ENCODE measurements at places on chromosomes 6 and 20. TPM values are rescaled to one million over a fixed set of nuclear protein-coding genes. Genes with fewer than 3 reads are reported as not detected.
A peak's percentile ranks its signal among the peaks of the same experiment; 100 is the strongest.

Gene SNAP25
- 12.5 TPM for total RNA-seq

Gene GPX5
- not detected for total RNA-seq

Gene ETV7
- 1.7 TPM for total RNA-seq

Gene GJA10
- total RNA-seq, result not detected

Gene ATP9A
- total RNA-seq, result 43.5 TPM

DNA sequence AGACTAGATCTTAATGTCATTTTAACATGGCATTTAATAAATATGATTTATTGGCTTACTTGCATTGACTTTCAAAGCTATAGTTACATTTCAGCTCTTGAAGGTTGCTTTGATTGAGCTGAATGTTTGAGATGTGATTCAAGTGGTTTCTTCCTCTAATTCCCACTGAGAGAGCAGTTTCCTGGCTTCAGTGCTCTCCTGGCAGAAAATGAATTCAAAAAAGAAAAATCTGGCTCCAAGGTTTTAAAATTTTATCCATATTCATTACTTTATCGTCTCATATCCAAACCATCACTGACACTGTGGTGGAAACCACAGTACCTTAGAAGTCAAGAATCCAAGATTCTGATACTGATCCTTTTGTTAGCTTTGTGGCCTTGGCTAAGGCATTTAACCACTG is 263.1 kb upstream of the HSF2 start:
- DNase-seq, result no peak

GRCh38 chr6:77353129-77353528 is 110.2 kb downstream of the HTR1B start:
- DNase-seq, result no peak

DNA sequence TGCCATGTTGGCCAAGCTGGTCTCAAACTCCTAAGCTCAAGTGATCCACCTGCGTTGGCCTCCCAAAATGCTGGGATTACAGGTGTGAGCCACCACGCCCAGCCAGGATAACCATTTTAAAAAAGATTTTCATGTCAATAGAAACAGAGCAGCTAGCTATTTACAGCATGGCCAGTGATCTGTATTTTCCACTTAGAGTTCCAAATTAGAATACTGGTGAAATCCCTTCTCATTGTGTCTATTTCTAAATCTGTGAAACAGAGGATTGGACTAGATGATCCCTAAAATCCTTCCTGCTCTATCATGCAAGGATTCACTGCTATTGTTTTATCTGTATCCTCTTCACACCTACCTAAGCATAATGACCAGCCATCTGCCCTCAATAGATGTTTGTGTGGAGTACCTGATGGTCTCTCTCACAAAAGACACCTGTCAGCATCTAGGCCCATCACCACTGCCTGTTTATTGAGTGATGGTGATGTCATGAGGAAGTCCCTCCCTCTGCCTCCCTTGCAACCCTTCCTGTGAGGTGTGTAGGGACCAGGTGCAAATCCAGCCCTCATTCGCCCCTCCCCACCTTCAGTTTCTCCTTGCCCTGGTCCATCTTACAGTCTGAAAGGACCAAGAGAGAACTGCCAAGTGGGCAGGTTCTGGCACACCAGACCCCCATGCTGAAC is 26.5 kb upstream of the SMIM29 start:
- DNase-seq, result no peak

GRCh38 chr6:161095916-161096315 is 104.3 kb downstream of the MAP3K4 start:
- no peak for DNase-seq

DNA sequence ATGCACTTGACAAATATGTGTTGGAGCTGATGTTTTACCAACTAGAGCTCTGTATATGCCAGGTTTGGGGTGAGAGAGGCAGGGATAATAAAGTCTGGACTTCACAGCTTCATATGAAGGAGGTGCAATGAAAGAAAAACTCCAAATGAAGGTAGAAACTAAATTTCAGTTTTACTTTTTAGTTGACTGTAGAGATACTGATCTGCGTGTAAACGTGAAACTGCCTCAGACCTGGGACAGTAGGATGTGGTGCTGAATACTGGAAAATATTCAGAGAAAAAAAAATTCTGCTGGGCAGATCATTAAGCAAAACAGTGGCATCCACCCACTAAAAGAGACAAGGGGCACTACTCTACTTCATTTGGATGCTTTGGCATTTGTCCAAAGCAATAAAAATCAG is 94.5 kb downstream of the BACH2 start:
- DNase-seq, result no peak

DNA sequence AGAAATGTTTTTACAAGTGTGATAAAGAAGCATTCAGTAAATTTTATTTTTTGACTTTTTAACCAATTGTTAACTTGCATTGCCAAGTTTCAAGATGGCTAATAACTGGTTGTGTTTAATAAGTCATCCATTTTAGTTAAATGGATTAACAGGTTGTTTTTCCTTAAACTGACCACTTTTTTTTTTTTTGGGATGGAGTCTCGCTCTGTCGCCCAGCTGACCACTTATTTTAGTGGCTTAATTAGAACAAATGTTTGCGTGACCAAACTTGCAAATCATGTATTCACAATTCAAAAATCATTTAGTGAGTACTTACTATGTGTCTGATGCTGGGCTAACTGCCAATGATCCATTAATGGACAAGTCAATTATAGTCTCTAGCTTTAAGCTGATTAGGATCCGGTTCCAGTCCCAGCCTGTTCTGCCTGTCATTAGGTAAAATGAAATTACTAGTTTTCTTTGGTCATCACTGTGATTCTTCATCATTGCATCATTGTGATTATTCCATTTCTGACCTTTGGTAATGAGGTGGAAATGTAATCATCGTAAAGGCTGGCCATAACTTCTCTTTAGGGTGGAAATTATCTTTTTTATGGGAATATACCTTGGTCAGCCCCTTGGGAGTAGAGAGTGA is 729.2 kb upstream of the MARCKS start:
- no peak for DNase-seq

DNA sequence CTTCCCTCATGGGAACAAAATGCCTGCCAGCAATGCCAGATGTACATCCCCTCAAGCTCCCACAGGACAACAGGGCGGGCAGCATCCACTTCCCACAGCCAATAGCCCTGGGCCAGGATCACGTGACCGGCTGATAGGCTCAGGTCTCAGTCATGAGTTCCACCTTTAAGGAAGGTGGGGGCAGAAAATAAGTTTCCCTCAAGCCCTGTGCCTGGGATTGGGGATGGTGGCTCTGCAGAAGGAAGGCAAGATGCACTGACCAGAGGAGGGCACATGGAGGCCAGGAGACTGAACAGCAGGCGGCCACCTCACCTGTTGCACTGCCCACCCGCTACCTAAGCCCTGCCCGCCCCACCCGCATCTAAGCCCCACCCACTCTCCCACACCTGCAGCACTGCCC is 149.1 kb downstream of the BMP7 start:
- no peak for DNase-seq

GRCh38 chr20:10708351-10709185 is 34.8 kb upstream of the JAG1 start:
- no peak for DNase-seq

DNA sequence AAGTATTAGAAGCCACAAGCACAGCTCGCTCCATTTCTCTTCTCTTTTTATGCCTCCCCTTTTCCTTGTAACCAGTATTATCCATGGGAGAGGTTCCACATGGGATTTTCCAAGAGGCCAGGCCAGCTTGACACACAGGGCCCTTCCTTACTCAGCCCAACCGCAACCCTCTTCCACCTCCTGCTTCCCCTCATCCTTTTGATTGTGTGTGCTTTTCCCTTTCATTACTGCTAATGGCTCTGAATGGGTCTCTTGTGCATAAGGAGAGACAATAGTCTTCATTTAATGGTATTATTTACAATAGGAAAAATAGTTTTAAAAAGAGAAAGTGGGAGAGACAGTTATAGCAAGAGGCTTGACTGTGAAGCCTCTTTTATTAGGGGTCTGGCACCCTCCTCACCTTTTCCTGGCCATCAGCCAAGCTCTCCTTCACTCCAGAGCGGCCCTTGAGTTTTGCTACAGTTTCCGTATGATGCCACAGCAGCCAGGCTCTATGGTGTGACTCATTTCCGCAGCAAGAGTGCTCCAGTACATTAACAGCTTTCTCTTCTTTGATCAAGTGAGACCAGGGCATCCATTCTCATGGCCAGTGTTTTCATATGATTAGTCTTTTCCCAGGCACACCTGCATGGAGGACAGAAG is 579.5 kb downstream of the TFAP2B start:
- DNase-seq, result no peak

- DNase-seq, result no peak
Observed at GRCh38 chr6:113643407-113643770, 213.8 kb upstream of the MARCKS start.

- DNase-seq, result no peak
Observed at GRCh38 chr20:56985066-56985685, 281.3 kb downstream of the BMP7 start.

GRCh38 chr20:51169813-51170212 is 146.9 kb upstream of the KCNG1 start:
- DNase-seq, result peak; percentile 6

GRCh38 chr20:63061771-63062100 is 55.0 kb upstream of the BHLHE23 start:
- DNase-seq, result no peak

DNA sequence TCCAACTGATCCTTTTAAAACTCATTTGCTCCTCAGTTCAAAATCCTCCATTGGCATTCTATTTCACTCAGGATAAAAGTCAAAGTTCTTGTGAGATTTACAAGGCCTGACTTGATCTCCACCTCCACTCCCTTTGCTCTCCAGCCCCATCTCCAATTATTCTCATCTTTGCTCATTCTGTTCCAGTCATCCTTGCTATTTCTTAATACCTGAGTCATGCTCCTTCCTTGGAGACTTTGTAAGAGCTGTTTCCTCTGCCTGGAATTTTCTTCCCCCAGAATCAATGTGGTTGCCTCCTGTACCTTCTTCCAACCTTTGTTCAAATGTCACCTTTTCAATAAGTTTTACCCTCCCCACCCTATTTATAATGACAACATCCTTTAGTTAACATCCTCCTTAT is 373.5 kb downstream of the HTR1B start:
- no peak for DNase-seq

DNA sequence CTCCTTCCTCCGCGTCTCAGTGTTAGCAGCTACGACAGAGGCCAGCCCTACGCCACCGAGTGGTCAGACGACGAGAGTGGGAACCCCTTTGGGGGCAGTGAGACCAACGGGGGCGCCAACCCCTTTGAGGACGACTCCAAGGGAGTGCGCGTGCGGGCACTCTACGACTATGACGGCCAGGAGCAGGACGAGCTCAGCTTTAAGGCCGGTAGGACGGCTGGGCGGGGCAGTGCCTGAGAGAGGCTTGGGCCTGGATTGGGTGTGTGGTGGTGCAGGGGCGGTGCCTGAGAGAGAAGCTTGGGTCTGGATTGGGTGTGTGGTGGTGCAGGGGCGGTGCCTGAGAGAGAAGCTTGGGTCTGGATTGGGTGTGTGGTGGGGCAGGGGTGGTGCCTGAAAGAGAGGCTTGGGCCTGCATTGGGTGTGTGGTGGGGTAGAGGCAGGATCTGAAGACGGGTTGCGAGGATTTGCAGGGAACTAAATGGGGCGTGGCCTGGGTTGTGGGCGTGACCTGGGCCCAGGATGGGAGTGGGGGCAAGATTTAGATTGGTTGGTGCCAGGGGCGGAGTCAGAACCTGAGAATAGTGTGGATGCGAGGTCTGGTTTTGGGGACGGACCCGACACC is 24.4 kb downstream of the SPDEF start:
- no peak for DNase-seq

DNA sequence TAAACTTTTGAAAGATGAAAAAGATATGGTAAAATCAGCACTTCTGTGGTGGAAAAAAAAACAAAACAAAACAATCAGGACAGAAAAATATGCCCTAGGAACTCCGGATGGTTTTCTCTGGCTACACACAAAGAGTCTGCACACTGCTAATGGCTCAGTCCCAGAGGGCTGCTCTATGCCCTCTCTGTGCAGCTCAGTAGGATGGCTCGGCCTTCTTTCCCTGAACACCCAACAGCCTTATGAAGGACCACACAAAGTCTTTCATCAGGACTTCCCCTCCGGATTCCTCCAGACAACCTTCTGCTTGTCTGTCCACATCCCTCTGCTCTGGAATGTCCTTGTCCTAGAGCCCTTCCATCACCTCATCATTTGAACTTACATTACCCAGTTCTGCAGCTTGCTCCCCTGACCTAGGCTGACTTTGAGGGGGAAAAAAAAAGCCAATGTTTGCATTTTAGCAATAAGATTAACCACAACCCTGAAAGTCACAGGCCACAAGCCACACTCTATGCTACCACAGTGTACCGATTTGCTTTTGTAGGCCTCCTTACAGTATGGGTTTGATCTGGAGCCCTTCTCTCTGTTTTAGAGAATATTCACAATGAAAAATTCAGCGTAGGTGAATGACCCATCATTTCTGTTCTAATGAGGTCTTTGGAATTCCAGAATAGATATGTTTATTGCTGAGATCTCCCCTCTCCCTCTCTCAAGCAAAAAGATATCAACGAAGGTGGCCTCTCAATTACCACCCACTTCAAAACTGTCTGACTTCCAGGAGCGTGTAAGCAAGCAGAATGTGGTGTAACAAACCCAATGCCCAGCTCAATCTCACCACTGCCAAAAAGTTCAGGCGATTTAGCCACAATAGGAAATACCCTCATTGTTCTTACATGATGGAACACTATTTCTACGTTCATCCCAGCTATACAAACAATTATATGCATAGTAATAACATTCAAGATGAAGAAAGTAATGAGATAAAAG is 164.0 kb downstream of the GMDS start:
- no peak for DNase-seq

DNA sequence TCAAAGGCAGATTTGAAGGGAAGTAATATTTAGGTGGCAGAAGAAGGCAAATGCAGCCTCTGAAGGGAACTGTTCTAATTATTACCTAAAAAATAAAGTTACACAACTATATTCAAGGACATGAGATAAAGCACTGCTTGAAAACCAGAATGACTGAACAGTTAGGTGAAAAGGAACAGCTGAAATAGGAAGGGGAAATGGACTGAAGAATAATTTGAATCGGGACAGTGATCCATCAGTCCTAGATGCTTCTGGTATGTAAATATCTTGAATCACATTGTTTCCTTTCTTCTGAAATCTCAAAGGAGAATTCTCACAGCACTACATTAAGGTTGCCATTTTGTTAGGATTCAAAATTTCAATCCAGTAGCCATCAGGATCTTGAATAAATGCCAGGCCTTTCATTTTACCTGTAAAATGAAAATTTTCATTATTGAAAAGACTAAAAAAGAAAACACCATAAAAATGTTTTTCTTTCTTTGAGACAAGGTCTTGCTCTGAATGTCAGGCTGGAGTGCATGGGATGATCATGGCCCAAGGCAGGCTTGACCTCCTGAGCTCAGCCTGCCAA is 25.9 kb downstream of the GLO1 start:
- no peak for DNase-seq
